Substantia nigra (tissue), 51 donors: ENCODE measurements at places on chromosomes 12 and 14.

DNA sequence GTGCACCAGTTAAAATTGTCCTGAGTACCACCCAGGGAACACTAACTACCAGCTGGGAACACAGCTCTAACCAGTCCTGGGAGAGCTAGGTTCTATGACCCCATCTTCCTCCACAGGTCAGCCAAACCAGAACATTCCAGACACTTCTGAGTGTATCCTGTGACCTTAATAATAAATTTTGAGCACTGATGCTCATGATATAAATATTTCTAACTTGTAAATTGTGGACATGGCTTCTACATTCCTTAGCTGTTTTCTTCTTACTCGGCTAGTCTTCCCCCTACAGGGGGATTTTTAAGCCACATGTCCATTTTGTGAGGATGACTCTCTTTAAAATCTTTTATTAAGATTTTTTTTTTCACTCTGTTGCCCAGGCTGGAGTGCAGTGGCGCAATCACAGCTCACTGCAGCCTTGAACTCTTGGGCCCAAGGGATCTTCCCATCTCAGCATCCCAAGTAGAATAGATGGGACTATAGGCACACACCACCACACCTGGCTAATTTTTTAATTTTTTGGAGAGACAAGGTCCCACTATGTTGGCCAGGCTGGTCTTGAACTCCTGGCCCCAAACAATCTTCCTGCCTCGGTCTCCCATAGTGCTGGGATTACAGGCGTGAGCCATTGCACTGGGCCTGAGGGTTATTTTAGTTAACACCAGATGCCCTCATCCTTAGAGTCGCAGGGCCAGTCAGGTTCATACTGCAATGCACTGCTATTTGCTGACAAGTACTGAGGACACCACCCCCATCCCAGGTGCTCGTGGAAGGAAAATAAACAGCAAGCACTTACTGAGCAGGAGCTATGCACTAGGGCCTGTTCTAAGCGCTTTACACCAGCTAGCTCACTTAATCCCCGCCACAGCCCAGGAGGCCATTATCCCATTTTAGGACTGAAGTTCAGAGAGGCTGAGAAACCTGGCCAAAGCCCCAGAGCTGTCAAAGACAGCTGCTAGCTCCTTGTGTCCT lies 142.6 kb upstream of the NCOR2 start:
- no peak for DNase-seq

DNA sequence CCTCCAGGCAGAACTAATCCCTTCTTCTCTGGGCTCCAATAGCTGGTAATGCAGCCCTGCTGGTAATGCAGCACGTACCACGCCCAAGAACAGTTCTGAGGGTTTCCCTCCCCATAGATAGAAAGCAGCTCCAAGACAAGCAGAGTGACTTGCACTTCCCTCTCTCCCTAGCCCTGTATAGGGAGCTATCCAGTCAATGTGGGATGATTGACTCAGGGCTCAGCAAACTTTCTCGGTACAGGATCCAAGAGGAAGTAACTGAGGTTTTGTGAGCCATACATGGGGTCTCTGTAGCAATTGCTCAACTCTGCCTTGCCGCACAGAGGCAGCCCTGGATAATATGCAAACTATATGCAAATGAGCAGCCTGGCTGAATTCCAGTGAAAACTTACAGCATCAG lies 15.5 kb upstream of the FKBP4 start:
- DNase-seq = no peak

GRCh38 chr12:57055824-57056223 lies 5.9 kb upstream of the MYO1A start:
- DNase-seq = no peak

GRCh38 chr14:30641207-30641606 lies 19.1 kb downstream of the SCFD1 start:
- no peak for DNase-seq

DNA sequence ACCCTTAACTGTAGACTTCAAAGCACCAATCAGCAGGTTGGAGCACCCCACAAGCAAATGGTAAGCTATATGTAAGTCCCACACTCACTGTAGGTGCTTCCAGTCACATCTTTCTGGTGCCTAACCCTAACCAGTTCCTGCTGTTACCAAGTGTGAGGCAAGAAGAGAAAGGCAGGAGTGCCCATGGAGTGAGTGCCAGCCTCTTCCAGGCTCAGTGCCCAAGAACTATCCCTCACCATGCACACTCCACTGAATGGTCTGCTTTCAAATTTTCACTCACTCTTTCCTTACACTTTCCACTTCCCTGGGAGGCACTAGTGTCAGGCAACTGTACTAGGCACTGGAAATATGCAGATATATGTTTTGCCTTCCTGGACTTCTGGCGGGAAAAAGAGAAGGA lies 62.2 kb upstream of the ZDHHC17 start:
- DNase-seq = peak; percentile 2

- no peak for DNase-seq
Measured at GRCh38 chr12:132160601-132161035, 16.4 kb downstream of the NOC4L start.

DNA sequence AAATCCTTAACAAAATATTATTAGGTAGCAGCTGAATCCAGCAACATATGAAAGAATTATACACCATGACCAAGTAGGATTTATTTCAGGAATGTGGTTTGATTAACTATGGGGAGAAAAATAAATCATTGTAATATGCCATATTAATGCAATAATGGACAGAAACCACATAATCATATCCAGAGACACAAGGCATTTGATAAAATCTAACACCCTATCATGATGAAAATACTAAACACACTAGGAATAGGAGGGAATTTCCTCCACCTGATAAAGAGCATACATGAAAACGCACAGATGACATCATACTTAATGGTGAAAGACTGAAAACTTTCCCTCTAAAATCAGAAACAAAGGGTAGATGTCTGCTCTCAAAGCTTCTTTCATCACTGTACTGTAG lies 238.9 kb downstream of the PHLDA1 start:
- DNase-seq = no peak

DNA sequence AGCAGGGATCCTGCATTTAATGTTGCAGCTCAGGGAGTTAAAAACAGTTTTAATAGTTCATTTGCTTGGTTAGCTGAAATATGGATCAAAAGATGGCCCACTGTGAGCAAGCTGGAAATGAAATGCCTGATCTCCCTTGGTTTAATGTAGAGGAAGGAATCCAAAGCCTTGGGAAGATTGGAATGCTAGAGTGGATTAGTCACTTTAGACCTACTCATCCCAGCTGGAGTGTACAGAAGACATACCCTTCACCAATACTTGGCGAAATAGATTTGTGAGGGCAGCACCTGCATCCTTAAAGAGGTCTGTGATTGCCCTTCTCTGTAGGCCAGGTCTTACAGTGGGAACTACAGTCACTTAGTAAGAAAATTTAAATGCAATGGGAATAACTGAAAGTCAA lies 58.0 kb upstream of the KRAS start:
- DNase-seq = no peak
